ENCODE measurements at places on chromosomes 5 and 9.
A peak's percentile ranks its signal among the peaks of the same experiment; 100 is the strongest.

GRCh38 chr5:179137643-179138567 is 77.7 kb downstream of the ZNF354C start:
- no peak for DNase-seq

- no peak for DNase-seq
These were observed 16.6 kb upstream of the HMGCR start for GRCh38 chr5:75320371-75320770.

DNA sequence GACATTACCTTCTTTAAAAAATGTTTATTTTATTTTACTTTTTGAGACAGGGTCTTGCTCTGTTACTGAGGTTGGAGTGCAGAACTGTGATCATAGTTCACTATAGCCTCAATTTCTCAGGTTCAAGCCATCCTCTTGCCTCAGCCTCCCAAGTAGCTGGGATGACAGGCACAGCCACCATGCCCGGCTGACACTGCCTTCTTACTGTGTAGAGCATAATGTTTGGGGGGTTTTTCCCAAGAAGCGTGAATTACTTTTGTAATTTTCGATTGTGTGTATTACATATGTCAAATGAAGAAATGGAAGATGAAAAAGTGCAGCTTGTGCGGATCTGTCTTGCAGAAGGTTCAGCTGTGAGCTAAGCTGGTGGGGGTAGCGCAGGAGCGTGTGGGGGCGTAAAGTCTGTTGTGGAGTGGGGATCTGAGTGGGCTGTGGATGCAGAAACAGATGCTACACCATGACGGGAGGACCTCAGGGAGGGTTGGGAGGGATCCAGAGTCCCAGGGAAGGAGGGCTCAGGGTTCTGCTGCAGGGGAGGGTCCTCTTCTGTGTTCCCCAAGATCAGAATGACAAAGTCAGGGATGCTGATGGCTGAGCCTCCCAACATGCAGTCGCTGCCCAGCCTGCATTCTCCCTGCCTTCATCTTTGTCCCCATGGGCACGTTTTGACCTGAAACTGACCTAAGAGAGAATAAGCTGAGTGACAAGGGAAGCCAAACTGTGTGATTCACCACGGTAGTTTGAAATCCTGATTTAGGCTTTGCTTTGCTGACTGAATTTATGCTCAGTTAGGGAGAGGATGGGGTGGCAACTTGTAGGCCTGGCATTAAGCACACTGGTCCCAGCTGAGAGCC is 6.8 kb upstream of the ANKRD33B start:
- DNase-seq = no peak

DNA sequence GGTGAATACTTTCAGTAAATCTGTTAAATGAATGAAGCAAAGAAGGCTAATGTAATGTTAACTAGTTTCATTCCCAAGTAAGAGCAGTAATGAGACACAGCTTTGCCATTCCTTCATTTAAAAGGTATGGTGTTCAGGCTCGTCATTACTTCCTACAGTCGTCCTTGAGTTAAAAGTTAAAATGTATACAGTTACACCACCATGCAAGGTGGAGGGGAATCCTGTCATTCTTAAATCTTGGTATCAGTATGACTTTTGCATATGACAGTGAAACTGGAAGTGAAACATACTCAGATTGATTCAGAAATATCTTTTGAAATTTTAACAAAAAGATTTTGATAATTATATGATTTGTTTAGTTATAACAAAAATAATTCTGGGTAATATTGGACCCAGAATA is 25.9 kb downstream of the MTRR start:
- no peak for DNase-seq

DNA sequence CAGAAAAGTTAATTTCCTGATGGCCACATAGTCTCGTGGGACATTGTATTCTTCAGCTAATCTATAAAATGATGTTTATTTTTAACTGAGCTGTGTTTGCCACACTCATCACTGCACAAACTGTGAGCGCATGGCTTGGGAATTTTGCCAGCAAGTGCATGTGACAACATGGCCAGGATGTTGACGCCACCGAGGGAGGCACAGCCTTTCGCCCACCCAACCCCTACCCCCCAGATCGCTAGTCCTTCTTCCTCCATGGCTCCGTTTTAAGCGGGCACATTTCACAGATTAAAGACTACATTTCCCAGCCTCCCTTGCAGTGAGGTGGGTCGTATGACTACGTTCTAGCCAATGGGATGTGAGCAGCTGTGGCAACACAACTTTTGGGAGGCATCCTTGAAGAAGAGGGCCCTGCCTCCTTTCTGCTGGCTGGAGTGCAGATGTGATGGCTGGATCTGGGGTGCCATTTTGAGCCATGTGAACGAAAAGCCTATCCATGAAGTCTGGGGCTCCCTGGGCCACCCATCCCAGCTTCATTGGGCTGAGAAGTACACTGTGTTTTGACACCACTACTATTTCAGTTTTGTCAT is 7.9 kb downstream of the NRARP start:
- DNase-seq = no peak

- no peak for DNase-seq
These were observed 639.0 kb upstream of the TYRP1 start for GRCh38 chr9:12054235-12054634.

DNA sequence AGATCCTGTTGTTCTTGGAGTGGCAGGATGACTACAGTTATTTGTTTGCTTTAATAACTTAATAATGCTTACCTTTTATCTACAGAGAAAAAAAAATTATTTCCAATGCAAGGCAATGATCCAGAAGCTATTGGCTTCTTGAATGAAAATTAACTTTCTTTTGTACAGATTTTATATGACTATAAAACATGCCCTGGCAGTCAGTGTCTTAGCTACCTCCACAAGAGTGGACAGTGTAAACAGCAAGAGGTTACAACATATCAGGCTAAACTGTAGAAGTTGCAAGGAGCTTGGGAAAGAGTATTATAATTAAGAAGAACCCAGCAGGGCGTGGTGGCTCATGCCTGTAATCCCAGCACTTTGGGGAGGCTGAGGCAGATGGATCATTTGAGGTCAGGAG is 49.1 kb downstream of the BNC2 start:
- DNase-seq = no peak

DNA sequence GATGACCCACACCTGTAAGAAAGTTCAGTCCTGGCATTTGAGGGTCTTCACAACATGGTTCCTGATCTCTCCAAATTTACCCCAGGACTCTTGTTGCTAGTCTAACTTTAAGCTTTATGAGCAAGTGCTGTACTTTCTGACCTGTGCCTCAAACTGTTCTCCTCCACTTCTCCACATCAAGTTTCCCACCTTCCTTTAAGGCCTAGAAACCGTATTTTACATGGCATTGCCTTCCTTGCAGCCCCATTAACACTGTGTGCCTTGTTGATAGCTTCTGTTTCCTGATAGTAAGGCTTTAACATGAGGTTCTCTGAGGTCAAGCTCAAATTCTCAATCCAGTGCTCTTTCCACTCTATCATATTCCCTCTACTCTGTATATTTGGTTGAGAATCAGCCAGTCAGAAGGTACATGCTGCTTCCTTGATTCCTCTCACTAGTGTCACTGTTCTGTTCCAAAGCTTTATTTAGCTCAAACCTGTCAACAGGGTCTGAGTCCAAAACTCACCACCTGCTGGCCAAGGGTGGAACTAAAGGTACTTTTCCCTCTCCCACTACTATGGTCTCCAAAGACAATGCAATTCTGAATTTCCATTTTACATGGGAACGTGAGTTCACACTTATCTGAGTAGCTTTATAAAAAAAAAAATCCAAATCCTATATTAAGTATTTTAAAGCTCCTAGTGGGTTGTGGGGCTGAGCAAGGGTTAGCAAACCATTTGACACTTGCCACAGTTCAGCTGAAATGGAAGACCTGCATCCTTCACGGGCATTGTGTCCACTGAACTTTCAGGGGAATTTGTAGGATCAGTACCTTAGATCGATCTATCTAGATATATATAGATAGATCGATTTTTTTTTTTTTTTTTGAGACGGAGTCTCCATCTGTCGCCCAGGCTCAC is 21.1 kb downstream of the VCP start:
- no peak for DNase-seq

GRCh38 chr9:70901746-70902145 is 219.7 kb downstream of the TRPM3 start:
- no peak for DNase-seq

GRCh38 chr9:131661568-131662288 is 78.1 kb downstream of the RAPGEF1 start:
- DNase-seq = no peak

GRCh38 chr5:144072518-144072927 is 97.9 kb downstream of the YIPF5 start:
- DNase-seq = peak; percentile 46

GRCh38 chr5:146632620-146633322 is 116.8 kb upstream of the GPR151 start:
- DNase-seq = no peak

DNA sequence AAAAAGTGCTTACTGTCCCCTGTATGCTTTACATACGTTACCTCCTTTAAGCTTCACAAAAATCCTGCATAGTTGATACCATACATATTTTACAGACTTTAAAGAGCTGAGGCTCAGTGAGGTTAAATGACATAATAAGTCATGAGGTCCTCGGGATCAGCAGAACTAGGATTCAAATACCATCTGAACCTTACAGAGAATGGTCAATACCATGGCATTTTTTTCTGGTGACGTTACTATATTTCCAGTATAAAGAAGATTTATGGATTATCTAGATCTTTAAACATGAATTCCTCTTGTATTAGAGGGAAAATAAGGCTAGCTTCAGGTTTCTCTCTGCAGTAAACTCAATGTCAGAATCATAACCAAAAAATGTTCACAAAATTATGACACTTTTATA is 153.7 kb upstream of the GPR151 start:
- DNase-seq = no peak

DNA sequence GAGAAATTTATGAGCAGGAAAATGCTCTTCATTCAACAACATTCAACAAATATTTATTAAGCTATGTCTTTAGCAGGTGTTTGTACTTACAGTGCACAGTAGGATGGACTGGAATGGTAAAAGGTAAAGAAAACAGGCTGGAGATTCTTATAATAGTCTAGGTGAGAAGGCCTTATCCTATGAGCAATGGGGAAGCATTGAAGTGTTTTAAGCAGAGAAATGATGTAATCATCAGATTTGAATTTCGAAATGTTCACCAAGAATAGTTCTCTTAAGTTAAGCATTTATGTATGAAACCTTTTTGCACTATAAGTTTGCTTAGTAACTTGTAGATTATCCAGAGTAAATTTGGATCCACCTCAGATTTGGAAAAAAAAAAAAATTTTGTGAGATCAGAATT is 209.3 kb downstream of the NR3C1 start:
- no peak for DNase-seq

DNA sequence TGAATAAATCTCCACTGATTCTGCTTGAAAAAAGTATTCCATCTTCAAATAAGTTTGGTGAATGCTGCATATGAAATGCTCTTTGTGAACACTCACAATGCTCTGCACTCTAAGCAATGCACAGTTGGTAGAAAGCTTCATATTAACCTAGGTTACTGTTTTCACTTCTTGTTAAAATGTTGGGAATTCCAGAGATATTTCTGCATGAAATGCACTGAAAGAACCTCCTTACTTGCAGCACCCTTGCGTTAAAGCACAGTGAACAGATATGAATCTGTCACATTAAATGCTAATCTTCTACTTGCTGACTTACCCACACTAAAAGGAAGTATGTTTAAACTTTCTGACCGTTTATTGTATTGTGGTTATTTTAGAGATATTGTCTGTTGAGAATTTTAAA is 584.1 kb upstream of the NUDT12 start:
- DNase-seq = no peak

DNA sequence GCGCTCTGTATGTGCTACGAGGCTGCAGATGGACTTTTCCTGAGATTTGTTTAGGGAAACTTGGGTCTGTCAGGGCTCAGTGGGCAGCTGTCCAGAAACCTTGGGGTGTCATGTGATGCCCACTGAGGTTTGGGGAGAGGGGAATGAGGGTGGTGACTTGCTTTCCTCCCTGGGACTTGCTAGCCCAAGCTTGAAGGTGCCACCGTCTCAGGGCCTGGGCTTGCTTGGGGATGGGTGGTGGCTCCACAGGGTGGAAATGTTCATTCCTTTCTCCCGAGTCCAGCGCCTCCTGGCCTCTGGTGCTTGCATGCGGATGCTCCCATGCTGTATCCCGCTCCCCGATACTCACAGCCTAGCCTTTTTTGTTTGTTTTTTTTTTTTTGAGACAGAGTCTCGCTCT is 33.3 kb downstream of the ZNF618 start:
- DNase-seq = no peak

DNA sequence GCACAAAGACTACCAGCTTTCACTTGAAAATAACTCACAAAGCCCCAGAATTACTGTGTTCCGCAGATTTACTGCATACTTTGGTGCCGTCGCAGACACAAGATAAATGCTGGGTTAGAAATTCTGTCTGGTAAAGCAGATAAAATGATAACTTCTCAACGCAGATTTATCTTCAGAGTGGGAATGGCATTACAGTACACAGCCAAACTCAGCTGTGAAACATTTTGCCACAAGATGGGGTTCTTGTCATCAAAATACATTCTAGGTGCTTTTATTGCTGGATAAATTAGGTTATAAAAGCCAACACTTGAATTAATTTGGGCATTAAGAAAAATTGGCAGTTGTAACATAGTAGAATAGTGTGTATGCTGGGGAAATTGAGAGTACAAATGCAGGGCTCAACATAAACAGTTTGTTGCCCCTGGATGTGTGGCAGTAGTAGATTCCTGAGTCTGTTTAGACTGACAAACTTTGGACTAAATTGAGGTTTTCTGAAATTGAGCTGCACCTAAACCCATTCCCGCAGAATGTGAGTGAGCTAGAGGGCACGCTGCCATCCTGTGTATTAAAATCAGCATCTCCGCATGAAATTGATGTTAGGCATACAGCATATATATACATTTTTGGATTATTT is 61.1 kb downstream of the LMNB1 start:
- DNase-seq = no peak

DNA sequence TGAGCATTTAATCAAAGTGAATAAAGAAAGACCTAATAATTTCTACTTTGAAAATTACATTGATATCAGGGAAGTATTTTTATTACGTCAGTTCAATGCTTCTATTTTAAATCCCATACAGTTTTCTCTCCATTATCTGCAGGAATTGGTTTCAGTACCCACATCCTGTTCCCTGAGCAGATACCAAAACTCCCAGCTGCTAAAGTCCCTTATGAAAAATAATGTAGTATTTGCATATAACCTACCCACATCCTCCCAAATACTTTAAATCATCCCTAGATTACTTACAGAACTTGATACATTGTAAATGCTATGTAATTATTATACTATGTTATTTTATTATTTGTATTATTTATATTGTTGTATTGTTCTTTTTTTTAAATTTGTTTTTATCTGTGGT is 125.4 kb upstream of the MINAR2 start:
- no peak for DNase-seq

GRCh38 chr9:137853392-137853995 is 24.1 kb upstream of the CACNA1B start:
- no peak for DNase-seq

Data from non-pigmented ciliary epithelial cell (primary cell).